Stimulated activated CD4-positive, alpha-beta T cell treated with anti-CD3 and anti-CD28 coated beads, TNF-alpha, amount 100 ng/mL, for 24 hours (primary cell): ENCODE measurements at places on chromosomes 13 and 19.

DNA sequence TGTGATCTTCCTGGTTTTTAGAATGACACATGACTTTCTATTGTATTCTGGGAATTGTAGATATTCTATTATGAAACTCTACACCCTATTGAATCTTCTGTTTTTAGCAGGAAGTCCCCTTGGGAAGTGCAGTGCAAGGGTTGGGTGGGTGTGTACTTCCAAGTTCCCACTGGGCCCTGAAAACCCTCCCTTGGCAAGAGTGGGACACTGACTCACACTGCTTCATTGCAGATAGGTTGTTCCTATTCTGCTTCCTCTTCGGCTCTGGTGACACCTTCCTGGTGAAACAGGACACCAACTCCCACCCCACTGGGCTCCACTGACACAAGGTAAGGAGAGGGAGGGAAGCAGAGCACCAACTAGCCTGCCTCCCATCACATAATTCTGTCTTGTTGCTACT, 121.8 kb downstream of the KCTD12 start:
- no peak for DNase-seq

DNA sequence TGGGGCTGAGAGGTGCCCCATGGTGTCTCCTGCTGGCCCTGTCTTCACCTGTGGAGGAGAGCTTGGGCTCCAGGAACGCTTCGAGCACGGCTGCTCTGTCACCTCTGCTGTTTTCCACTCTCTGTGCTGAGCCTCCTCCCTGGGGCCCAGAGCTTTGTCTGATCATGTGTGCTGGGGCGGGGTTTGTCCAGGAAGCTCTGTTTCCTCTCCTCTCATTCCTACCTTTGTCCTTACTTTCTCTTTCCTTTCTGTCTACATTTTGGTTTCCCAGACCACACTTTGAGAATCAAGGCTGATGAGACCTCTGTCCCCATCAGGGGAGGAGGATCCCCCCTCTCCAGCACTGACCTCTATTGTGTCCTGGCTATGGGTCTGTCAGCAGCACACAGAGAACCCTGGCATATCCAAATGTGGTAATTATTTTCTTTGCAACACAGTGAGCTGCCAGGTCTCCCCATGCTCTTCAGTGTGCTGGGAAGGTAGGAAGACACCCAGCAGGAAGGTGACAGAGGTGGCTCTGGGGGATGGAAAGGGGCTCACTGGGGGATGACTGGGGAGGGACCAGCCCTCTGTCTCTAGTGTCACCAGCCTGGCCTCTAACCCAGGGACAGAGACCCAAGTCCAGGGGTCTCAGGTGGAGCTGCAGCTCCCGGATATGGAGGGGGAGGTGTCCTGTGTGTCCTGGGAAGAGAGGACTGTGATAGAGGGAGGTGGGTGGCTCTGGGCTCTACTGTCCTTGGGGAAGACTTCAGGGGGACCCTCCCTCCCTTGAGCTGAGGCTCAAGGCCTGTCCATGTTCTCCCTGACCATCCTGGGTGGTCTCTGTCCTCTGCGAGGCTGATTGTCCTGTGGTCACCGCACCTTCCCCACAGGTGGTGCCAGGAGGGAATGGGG, at the start of gene CEACAM1:
CEACAM1 (minus strand) TSS at position 128 of the 894 bp plus-strand sequence; CDS start at position 21, 107 bp downstream.
- DNase-seq, result peak; percentile 52

DNA sequence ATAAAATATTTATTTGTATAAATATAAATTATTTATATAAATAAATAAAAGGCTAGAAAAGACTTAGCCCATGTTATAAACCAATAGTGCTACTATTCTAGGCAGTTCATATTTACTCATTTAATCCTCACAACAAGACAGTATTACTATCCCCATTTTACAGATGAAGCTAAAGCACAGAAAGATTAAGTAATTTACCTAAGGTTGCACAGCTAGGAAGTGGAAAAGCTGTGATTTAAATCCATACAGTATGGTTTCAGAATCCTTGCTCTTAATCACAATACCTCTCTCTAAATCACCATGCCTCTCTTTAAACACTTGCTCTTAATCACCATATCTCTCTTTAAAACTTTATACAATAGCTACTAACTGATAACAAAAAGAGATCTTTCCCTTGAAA, 13.8 kb downstream of the SPRYD7 start:
- no peak for DNase-seq

- DNase-seq, result no peak
Observed at GRCh38 chr13:45335397-45336024, 5.5 kb downstream of the TPT1 start.

DNA sequence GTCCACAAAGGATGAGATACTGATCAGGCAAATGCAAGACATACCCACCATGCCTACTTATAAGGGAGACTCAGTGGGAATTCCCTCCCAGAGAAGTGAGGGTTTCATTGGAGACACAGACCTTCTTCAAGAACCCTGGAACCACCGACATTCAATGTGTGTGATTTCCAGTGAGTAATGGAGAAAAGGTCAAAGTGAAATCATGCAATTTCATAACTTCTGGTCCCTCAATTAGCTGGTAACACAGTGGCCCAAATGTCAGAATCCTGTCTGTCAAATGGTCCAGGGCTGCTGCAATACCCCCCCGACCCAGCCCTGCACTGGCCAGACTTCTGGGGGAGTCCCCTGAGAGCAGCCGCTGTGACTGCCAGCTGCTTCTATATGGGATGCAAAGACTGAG, 4.7 kb upstream of the METTL21C start:
- DNase-seq, result no peak

GRCh38 chr13:110448677-110449076, 112.8 kb downstream of the RAB20 start:
- DNase-seq, result no peak

DNA sequence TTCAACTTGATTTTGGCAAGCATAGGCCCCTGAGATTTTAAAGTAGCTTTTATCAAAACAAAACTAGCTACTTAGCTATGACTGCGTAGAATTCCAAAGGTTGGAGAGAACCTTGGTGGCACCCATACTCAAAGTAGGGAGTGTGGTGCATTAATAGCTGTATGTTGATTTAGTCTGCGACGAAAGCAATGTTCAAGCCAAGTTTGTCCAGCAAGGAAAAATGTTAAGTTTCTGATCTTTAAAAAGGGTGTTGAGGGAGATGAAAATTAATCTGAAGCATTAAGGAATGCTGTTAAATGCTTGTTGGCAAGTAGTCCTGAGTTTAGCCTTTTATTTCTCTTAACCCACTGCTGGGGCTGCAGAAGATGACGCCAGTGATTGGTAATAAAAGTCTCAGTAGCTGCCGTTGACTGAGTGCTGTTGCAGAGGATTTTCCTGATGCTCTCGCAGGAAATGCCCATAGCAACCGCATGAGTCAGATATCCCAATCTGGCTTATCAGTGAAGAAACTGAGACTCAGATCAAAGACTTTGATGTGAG, 75.9 kb upstream of the RNF113B start:
- DNase-seq, result no peak

DNA sequence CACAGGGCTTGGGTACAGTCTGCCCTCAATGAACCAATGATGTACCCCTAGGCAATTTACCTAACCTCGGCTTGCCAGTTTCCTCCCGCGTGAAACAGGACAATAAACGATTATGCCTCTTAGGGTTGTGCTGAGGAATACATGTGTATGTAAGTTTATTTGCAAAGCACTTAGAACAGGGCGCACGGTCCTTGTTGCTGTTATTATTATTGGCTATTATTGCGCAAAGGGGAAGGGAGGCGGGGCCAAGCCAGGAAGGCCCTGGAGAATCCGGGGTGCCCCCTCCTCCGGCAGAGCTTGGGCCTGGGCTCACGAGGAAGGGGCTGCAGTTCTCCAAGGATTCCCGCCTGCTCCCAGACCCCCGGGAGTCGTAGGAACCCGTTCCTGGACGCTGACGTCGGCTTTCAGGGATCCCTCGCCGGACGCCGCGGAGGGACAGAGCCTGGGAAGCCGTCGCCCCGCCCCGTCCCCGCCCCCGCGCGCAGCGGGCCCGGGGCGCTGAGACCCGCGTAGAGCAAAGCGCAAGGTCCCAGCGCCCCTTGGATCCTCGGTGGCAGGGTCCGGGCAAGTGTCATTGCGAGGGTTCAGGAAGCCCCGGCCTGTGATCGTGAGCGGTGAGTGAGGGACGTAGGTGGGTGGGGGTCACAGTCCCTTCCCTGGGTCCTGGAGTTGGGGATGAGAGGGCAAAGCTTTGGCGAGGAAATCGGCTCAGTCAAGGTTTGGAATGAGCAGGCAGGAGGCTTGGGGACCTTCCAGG, at the start of gene TMEM91:
TMEM91 (plus strand) TSS at position 293 of the 757 bp plus-strand sequence. CDS start 1,777 bp downstream, outside the sequence.
- no peak for DNase-seq

- no peak for DNase-seq
Observed at GRCh38 chr13:54733639-54734038, 1705.0 kb downstream of the OLFM4 start.

DNA sequence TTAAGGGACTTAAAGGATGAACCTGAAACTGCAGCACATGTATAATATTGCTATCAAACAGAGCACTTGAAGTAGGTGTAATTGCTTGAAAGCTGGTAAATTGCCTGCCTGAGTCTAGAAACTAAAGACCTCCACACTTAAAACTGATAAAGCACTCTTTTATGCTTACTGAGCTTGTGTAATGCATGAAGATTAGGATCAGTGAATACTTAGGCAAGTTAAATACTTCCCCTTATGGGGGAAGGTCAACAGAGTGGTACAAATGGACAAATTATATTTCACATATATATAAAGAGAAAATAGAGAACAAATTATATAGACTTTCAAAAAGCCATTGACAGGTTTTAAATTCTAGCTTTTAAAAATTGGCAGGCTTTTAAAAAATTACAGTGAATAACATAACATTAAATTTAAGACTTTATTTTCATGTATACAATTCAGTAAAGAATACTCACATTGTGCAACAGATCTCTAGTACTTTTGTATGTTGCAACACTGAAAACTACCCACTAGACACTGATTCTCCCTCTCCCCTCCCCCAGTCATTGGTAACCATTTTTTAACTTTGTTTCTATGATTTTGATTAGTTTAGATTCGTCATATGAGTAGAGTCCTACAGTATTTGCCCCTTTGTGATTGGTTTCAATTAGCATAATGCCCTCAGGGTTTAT, 23.9 kb downstream of the PIBF1 start:
- DNase-seq, result no peak

- DNase-seq, result no peak
Observed at GRCh38 chr13:44543369-44543768, 32.8 kb downstream of the TSC22D1 start.

- DNase-seq, result no peak
Observed at GRCh38 chr13:104389691-104390090, 1323.5 kb upstream of the SLC10A2 start.

DNA sequence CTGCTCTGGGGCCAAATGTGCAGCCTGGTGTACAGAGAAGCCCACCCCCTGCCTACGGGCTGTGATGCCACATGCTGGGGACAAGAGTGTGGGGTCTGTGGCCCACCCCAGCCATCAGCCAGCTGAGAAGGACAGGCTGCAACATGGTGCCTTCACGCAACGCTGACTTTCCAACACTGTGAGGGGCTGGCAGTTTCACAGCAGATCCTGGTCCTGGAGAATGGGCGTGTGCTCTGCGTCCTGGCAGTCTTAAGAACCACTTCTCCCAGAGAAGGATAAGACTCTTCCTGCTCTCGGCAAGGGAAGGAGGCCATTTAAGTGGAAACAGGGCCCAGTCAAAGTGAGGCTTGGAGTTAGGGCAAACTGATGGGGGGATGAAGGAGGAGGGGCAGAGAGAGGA, 4.6 kb downstream of the LRRC4B start:
- no peak for DNase-seq

DNA sequence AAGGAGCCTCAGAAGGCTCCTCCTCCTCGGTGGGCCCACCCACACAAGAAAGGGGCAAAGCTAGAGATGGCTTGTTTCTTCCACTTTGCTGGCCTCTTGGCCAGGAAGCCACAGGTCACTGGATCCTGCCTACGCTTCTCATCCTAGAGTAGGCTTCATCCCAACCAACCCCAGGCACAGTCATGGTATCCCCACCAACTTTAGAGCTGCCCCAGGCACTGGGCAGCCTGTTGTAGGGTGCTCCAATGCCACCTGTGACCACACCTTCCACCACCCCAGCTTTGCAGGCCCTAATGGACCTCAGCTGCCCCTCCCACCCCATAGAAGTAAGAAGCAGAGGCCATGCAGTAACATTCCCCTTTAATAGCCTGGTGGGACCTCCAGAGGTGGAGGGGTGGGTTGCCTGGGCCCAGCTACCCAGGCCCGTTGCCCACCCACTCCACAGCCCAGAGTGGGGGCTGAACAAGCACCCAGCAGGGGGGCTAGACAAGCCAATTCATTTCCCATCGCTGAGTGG, 522 bp upstream of the CHMP2A start:
- DNase-seq, result no peak

DNA sequence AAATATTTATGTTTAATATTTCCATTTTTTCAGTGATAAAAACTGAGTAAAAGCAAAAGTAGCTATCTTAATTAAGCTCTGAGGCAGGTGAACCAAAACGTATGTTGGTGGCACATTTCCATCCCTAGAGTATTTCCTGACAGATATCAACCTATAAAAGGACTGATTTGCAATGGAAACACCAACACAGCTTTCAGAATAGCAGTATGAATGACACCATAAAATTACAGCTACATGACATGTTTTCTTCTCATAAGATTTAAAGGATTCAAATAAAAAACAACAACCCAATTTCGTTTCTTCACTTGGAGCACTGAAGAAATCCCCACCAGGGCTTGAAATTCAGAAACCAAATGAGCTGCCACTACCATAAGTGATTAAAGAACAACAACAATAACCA, 194.4 kb downstream of the RFC3 start:
- DNase-seq, result no peak

DNA sequence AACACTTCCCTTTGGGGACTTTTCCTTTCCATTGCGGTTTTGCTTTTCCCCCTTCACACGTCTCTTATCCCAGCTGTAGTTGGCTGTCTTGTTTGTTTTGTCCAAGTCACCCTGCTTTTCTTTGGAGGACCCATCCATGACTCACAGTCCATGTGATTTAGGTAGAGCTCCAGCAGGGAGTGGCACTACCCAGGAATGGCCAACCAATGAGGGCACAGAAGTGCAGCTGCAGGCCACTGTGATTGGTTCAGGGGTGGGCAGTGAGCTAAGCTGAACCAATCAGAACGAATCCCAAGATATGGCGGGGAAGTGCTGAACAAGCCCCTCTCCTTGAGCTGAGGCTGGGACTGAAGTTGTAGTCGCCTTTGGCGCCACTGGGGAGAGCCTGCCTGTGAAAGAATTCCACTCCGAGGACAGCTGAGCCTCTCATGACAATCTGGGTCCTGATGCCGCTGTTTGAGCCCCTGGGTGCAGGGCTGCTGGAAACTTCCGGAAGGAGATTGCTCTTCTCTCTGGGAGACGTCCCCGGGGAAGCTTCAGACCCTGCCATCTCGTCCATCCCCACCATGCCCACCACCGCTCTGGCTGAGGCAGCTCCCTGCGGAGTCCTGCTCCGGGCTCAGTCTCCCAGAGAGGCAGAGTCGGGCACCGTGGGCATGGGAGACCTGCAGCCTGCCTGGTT, 62.9 kb upstream of the URI1 start:
- DNase-seq, result no peak

- DNase-seq, result no peak
Observed at GRCh38 chr13:55992145-55992544, 1148.6 kb upstream of the PRR20A start.

DNA sequence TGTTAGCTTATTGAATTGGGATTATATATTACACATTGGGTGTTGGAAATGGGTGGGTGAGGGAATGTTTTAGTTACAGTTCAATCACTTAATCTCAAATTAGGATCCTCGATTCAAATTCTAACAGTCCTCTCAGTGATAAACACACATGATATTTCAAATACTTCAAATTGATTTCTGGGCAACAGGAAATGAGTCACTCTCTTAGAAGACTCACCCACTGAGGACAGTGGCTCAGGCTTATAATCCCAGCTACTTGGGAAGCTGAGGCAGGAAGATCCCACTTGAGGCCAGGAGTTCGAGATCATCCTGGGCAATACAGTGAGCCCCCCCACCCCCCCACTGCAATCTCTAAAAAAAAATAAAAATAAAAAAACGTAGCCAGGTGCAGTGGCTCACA, 435.3 kb downstream of the KLF12 start:
- DNase-seq, result no peak

- DNase-seq, result no peak
Observed at GRCh38 chr19:20482721-20483120, 82.9 kb downstream of the ZNF737 start.
